ENCODE measurements at places on chromosomes 6 and 20.

GRCh38 chr20:37977786-37978185, 55.5 kb downstream of the TTI1 start:
- no peak for DNase-seq

DNA sequence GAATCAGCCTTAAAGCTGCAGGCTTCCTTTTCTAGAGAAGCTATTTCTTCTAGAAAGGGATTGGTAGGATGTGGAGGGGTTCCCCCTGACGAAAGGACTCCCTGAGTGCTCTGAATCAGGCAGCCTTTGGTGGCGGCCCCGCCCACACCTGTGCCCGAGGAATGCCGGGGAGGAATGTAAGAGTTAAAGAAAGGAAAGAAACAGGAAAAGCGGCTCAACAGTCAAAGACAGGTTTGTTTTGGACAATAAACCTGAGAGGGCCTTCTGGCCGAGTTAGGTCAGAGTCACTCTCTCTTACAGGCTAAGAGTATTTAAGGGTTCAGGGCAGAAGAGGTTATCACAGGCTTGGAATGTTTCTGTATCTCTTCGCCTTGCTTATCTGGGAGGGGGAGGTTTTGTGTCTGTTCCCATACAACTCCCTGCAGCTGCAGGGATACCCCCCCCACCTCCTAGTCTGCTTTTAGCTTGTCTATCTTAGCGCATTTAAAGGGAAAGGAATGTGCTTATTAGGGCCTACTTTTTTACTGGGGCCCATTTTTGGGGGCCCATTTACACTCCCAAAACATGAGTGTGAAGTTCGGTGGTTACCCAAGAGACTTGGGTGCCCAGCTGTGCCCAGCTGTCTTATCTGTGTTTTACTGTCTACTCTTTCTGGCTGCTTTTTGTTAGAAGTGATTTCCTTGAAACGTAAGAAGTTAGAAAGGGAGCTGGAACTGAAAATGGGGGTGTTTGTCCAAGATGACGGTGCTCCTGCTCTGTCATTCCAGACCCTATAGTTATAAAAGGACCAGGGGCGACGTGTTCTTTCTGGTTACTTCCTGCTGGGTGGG, 32.8 kb downstream of the DYNLT1 start:
- DNase-seq = no peak

- DNase-seq = no peak
Measured at GRCh38 chr6:124066946-124067552, 263.4 kb downstream of the NKAIN2 start.

DNA sequence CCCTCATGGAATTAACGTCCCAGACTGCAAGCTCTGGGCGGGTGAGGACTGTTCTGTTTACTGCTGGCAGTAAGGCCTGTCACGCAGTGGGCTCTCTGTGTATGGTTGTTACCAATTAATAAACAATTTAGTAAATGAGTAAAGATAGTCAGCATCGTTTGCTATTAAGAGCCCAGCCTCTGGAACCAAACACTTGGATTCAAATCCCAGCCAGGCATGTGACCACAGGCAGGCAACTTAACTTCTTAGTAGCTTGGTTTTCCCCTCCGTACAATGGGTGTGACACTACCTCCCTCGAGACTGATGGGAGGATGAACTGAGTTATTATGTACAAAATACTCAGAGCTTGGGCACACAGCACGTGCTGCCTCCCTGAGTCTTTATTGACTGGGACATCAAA, 137.7 kb upstream of the ARMC2 start:
- no peak for DNase-seq

DNA sequence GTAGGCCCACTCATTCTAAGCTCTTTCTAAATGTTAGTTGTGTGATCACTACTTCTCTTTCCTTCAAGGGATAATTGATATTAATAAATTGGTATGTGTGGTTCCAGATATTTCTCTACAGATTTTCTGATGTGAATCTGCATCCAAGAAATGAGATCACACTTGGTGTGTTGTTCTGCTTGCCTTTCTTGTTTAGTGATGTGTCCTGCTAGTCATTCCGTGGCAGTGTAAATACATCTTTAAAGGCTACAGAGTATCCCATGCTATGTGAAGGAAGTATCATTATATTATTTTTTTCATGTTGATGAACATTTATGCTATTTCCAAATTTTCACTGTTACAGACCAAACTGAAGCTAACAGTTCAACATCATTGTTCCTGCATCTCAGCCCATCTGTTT, 13.2 kb downstream of the CDH26 start:
- DNase-seq = no peak

DNA sequence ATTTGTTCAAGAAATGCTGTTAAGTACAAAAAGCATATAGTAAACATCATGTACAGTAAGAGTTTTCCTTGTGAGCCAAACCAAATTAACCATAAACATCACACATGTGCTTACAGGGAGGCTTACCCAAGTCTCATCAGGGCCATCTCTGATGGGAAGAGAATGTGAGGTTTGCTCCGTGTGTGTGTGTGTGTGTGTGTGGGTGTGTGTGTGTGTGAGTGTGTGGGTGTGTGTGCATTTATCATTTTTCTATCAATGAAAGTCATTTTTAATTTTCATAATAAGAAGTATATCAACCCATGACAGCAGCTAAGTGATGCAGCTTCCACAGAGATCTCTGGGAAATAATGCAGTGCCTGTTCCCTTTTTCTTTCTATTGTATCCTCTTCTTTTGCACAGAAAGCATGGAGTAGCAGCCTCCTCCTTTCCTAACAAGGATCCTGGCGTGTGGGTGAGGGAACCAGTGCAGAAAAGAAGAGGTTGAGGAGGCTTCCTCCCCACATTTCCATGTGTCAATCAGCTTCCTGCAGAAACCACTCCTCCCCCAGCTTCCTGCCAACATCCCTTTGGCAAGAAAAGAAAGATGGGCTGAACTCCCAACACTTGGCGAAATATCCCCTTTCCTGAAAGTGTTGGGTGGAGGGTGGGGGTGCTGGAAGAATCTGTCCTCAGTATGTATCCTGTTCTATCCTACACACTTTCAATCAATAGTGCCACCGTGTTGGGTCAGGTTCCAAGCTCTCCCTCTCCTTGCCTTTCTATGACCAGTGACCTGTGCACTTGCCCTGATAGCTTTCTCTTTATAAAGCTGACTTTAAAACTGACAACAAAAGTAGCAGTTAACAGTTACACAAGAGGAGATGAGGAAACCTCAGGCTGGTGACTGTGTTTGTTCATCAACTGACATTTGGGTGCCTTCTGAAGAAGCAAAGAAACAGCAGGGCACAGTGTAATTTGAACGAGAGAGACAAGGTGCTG, 251.8 kb upstream of the CITED2 start:
- DNase-seq = no peak

GRCh38 chr6:23775127-23775526, 350.9 kb upstream of the NRSN1 start:
- no peak for DNase-seq

GRCh38 chr6:164107297-164107995, 692.9 kb downstream of the QKI start:
- DNase-seq = no peak

DNA sequence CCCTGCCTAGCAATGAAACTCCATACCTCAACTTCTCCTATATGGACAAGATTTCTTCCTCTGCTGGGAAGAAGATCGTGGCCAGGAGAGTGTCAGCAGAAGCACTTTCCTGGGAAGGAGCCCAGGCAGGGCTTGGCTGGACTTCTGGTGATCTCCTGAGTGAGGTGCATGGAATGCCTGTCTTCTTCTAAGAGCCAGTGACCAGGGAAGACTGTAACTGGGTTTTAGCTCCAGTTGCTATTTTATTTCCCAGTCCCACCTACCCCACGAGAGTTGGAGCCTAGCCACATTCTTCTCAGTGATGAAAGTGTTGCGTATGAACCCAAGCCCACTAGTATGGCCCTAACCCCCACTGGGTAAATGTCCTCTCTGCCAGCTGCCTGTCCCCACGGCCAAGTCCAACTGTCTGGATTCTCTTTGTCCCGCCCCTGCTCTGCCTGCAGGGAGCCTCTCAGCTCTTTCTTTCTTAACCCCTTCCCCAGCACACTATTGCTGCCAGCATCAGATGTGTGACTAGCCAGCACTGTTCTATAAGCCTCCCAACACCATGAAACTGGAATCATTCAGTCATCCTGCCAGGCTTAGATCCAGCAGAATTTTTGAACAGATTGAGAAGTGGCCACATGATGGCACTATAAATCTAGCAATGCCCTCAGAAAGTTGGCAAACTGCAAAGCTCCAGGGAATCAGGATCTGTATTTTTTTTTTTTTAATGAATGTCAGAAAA, 69.8 kb upstream of the FAM184A start:
- no peak for DNase-seq

GRCh38 chr6:41334482-41335040, 847 bp upstream of the NCR2 start:
- DNase-seq = no peak

DNA sequence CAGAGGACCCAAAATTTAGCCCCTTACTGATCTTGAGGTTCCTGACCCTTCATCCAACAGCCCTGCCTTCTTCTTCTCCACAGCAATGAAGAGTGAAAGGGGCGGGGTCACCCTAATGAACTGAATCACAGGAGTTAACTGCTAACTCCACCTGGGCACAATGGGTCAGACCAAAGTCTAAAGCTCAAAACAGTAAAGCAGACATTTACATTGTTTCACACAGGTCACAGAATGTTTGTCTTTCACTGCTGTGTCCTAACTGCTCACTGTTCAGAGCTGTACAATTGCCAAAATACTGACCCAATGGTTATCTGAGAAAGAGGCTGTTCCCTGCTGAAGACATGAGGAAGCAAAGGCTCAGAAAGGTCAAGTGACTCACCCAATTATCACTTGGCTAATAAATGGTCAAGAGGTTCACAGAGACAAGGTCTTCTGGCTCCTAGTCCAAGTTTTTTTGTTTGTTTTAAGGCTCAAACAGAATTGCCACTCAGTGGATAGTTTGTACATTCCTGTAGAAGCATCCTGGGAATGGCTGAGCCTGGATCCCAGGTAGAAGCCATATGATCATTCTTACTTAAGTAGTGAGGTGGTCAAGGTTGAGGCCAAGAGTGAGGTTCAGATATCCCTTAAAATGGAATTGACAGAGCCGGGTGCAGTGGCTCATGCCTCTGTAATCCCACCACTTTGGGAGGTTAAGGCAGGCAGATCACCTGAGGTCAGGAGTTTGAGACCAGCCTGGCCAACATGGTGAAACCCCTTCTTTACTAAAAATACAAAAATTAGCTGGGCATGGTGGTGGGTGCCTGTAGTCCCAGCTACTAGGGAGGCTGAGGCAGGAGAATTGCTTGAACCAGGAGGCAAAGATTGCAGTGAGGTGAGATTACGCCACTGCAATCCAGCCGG, 35.1 kb upstream of the FAM83C start:
- no peak for DNase-seq

GRCh38 chr20:43974695-43975094, 60.0 kb downstream of the TOX2 start:
- DNase-seq = no peak

GRCh38 chr6:31836474-31837368, 9.2 kb downstream of the HSPA1B start:
- no peak for DNase-seq

GRCh38 chr20:8124639-8125038, 7.4 kb upstream of the PLCB1 start:
- no peak for DNase-seq

GRCh38 chr6:160272707-160273106, 14.1 kb upstream of the SLC22A2 start:
- DNase-seq = no peak

- DNase-seq = no peak
Measured at GRCh38 chr6:157659536-157660271, 163.3 kb upstream of the SNX9 start.

GRCh38 chr6:25469797-25470388, 182.1 kb upstream of the SCGN start:
- DNase-seq = no peak

GRCh38 chr6:158083455-158084325, 84.4 kb downstream of the SERAC1 start:
- no peak for DNase-seq

DNA sequence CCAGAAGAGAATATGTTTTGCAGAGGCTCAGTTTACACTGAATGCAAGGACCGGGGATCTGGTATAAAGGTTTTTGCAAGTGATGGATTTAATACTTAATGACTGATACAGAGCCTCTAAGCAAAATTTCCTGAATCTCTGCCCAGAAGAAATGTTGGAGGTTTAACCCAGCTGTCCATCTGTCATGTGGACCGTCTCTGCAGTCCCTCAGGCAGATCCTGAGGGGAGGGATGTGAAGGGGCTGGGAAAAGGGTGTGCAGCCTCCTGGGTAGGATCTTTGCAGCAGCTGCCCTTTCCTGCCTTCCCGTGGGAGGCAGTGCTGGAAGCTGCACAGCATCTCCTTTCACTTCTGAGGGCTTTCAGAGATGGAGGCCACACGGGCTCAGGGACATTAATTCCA, 207.0 kb downstream of the SLC24A3 start:
- DNase-seq = no peak

- DNase-seq = no peak
Measured at GRCh38 chr6:2021713-2022125, 223.7 kb downstream of the GMDS start.

- no peak for DNase-seq
Measured at GRCh38 chr20:33832103-33832804, 21.1 kb downstream of the CHMP4B start.

GRCh38 chr6:142478117-142478516, 176.3 kb downstream of the ADGRG6 start:
- DNase-seq = no peak

DNA sequence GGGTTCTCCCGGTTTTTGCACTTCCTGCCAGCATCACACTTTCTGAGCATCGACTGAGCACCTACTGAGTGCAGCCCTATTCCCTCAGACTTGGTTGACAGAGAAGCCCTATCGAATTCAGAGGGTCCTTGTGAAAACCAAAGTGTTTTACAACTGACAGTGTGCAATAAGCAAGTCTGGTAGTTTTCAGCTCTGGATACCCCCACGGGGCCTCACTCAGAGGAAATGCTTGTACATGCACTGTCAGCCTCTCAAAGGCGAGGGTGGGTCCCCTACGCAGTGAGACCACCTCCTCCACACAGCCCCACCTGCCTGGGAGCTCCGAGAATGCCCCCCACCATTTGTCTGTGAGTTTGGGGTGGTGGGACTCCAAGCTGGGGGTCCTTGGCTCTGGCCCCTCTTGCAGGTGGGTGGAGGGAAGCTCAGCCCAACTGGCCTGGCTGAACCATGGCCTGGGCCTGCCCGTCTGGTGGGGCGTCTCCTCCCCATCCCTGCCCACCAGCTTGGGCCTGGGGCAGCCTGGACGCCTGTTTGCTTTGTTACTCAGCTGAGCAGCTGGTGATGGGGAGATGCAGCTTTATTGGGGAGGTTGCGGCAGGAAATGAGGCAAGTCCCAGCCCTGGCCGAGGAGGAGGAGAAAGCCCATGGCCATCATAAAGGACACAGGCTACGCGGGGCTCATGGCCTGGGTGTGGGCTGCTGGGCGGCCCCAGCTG, 1.7 kb downstream of the SPDEF start:
- no peak for DNase-seq

DNA sequence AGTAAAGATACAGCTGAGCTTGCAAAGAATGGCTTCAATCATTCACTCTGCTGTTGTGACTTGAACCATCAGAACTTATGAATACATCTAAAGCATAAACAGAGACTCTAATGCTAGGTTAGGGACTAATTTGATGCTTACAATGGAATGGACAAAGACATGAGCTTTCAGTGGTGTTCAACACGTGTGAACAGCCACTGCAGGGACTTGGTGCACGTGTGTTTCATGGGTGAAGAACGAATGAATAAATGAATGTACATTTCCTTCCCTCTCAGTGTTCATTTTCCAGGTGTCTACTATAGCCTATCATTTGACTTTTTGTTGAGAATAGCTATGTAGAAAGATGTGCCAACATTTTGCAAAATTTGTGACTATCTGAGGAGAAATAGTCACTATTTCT, 98.3 kb downstream of the VIP start:
- no peak for DNase-seq

- DNase-seq = no peak
Measured at GRCh38 chr6:13024616-13025015, 303.7 kb downstream of the TBC1D7 start.

All from activated CD4-positive, alpha-beta T cell treated with anti-CD3 and anti-CD28 coated beads, Interleukin-2, amount 50 U/mL, for 1 hour (primary cell).